ENCODE measurements at places on chromosomes 7 and 10. TPM values are rescaled to one million over a fixed set of nuclear protein-coding genes. Genes with fewer than 3 reads are reported as not detected.

DNA sequence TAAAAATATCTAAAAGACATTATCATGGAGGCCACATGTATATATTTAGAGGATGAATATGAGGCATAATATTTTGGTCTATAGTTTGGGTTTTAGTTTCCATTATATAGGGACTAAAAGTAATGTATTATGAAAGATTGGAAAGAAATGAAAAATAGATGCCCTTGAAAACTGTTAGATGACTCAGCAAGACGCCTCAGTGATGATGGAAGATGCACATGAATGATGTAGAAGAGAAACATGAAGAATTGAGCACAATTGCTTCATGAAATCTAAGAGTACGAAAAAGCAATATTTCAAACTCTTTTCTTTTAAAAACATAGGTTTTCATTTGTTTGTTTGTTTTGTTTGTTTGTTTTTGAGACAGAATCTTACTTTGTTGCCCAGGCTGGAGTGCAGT, 89.8 kb downstream of the ARL4A start:
- no peak for DNase-seq

WNT16 gene
- total RNA-seq: not detected

TRIM73 gene
- 0.41 TPM for total RNA-seq

NOLC1 gene
- total RNA-seq: 25.8 TPM

ZNF488 gene
- total RNA-seq: not detected
